ENCODE measurements at places on chromosomes 3 and 15.

GRCh38 chr3:63896332-63897030 is 15.7 kb downstream of the SCAANT1 start:
- no peak for DNase-seq

GRCh38 chr3:62805580-62806277 is 69.5 kb downstream of the CADPS start:
- no peak for DNase-seq

GRCh38 chr3:172209333-172210321 is 170.2 kb downstream of the FNDC3B start:
- DNase-seq = no peak

- DNase-seq = no peak
These were observed 50.5 kb downstream of the HRH1 start for GRCh38 chr3:11204697-11205348.

GRCh38 chr3:38126121-38126892 is 10.6 kb downstream of the ACAA1 start:
- DNase-seq = no peak

- no peak for DNase-seq
These were observed 46.8 kb upstream of the LPP start for GRCh38 chr3:188106887-188107830.

DNA sequence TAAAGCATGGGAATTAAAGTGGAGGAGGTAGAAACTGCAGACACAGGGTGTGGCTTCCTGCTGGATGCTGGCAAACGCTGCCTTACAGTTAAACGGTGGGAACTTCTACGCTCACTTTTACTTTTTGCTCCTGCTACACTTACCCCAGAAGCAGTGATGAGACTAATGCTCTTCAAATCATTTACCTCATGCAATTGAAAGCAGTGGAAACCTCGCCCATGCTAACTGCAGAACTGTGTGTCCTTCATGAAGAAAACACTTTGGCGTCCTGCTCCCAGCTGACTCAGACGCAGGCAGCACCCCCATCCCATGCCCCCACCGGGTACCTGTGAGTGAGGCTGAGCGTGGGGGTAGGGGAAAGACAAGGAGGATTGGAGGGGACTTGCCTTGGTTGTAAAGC is 31.8 kb downstream of the UPK1B start:
- DNase-seq = no peak

DNA sequence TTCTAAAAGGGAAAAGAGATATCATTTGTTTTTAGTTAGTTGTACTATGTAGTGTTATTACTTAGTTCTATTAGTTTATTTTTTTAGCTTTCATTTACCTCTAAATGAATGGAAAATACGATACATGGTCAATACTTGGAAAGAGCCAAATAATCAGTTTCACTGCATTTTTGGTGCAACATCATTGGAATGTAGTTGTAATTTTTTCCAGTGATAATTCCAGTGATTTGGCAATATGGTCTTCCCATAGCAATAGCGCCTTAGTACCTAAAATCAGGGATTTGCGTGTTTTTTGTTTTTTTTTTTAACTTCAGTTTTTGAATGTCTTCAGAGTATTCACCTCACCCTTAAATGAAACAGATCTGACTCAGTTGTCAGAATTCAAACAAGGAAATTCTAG is 41.8 kb downstream of the RAB8B start:
- DNase-seq = no peak

DNA sequence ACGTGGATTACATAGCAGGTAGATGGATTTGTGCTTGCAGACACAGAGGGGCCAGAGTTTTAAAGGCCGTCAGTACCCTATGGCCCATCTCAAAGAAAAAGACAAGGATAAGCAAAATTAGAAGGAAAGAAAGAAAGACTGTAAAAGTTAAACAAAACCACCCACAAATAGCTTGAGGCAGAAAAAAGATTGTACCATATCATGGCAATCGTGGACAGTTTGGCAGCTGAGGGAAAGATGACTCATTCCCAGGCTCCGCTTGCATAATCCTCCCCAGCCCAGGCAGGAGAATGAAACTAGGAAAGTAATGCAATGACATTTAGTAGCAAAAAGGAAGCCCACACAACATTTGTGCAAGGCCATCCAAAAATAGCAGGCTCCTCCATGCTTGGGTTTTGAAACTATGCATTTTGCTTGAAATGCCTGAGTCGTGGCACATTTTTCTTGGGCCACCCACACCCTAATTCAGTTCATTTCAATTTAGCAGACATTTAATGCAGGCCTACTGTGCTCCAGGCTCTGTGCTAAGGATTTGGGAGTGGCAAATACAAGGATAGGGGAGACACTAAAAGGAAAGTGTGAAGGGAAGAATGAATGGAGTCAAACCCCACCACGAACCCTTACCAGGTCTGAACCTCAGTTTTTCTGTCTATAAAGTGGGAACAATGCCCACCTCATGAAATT is 40.9 kb upstream of the SMAD3 start:
- DNase-seq = no peak

DNA sequence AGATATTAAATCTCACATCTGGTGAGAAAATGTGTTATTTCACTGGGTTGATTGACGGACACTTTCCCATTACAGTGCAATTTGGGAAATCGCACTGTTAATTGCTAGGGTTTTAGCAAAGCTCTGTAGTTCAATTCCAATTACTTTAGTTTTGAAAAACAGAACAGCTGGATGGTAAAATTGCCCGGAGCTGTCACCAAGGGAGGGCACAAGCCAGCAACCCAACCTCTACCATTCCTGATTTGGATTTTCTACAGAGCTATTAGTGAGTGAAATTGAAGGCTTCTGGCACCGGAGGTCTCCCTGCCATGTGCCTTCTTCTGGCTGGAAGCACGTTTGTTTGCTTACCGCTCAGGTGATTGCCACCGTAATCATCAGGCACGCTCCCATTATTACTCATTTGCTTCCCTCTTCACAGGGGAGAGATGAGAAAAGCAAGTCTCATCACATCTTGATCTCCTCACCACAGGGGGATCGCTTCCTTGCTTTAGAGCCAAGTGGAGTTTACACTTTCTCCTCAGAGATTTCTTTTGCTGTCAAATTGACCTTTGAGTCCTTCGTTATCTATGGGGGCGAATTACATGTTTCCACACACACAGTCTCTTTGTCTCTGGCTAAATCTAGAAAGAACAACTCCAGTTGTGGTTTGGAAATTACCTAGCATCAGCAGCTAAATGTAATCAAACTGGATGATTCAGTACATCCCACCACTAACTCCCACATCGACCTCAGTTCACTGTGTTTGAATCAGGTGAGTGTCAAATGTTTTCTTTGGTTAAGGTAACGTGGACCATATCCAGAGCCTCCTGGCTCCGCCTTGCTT is 421.7 kb upstream of the GOLIM4 start:
- no peak for DNase-seq

GRCh38 chr15:55977231-55977630 is 16.2 kb downstream of the NEDD4 start:
- no peak for DNase-seq

GRCh38 chr3:64427671-64428070 is 202.4 kb upstream of the PRICKLE2 start:
- no peak for DNase-seq

DNA sequence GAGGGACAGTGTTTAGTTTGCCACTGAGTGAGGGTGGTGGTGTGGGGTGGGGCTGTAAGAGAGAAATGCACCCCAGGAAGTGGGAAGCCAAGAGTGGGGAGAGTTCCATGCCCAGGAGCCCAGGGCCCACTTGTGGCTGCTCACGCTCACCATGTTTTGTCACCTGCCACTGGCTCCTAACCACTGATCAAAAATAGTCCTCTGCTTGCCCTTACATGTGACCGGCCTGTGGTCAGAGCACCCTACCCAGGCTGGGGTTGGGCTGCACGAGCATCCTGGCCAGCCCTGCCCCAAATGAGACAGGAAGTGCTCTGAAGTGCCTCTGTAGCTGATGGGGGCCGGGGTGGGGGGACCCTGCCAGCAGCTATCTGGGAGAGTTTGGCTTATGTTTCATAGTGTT is 216.3 kb downstream of the RPLP1 start:
- peak; percentile 62 for DNase-seq

DNA sequence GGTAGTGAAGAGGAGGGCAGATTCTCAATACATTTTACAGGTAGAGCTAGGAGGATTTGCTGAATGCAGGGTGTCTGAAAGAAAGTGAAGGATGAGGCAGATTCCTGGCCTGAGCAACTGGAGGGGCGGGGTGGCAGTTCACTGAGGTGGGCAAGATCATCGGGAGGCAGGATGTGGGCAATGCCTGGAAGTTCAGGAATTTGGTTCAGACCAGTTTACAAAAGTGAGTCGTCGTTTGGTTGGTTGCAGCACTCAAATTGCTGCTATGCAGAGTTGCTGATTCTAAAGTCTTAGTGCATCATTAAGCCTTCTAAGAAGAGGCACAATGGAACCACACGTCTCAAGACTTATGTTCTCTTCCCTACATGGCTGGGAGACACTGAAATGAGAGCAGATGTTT is 134.0 kb downstream of the MFSD1 start:
- DNase-seq = no peak

GRCh38 chr15:86016750-86017149 is 62.9 kb upstream of the AGBL1 start:
- DNase-seq = no peak

- no peak for DNase-seq
These were observed 5.6 kb upstream of the SH3BP5 start for GRCh38 chr3:15337963-15338362.

GRCh38 chr15:86885616-86886015 is 805.9 kb downstream of the AGBL1 start:
- no peak for DNase-seq

GRCh38 chr3:56101576-56101975 is 366.7 kb downstream of the ERC2 start:
- DNase-seq = no peak

DNA sequence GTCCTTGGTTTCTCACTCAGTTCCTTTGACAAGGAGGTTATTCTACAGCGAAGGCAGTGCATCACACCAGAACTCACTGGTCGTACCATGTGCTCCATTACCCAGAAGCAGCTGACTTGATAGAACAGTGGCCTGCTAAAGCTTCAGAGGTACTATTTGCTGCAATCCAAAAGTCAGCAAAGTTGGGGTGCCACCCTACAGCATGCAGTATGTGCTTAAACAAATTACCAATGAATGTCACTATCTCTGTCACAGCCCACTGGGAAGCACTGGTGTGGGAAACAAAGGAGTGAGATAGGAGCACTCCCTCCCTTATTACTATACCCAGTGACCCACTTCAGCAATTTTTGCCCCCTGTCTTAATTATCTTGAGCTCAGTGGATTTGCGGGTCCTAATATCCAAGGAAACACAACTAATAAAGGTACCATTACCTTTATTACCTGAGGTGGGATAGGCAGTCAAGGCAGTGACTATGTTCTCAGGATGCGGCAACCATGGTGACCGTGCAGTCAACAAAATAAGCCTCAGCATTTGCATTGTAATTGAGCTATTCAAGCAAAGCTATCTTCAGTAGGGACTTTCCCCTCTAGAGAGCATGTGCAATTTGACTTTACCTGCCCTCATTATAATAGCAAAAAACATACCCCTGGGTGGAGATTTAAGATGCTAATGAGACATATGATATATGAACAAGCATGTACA is 199.4 kb downstream of the OCA2 start:
- no peak for DNase-seq

DNA sequence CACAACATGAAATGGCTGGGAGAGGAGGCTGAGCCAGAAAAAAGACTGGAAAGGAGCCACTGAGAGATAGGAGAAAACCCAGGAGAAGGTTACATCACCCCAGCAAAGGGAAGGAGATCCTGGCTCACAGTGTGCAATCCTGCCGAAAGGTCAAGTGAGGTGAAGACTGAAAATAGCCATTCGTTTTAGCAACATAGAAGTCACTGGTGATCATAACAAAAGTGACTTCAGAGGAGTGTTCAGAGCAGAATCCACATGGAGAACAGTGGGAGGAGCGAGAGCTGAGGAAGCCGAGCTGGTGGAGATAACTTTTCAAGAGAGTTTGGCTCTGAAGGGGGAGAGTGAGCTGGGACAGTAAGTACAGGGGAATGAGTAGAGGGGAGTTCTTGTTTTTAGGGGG is 5.4 kb upstream of the HEG1 start:
- DNase-seq = no peak

DNA sequence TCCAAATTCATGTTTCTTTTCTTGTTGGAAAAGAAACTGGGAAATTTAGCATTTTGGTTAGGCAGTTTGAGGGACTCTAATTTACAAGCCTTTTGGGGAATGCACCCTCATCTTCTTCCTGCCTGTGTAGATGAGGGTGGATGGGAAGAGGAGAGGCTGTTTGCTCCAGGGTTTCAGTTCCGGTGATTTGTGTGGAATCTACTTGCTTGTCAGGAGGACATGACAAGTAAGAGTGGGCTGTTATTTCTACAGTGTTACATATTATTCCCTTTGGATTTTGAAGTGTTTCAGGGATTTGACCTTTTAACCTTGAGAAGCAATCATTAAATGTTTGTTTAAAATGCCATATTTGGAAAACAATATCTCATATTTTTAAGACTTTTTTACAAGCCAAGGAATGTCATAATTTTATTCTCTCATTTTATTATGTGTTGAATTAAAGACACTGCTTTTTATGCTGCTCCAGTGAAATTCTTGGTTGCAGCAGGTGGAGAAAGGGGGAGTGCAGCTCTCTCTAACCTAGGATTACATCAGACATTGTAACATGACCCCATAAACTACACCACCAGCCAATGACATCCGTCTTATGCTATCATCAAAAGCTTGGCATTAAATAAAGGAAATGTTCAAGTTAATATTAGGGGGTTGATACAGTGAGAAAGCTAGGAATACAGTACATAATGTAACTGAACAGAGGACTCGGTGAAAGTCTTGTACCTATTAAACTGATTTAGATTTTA is 30.2 kb downstream of the PLAAT1 start:
- no peak for DNase-seq

GRCh38 chr3:17491601-17492000 is 250.8 kb downstream of the TBC1D5 start:
- DNase-seq = no peak

GRCh38 chr15:61216519-61216918 is 12.6 kb downstream of the RORA start:
- no peak for DNase-seq

- peak; percentile 31 for DNase-seq
These were observed 80.6 kb downstream of the ULK4 start for GRCh38 chr3:41881233-41881821.

- DNase-seq = no peak
These were observed 13.6 kb upstream of the TBL1XR1 start for GRCh38 chr3:177210744-177211502.
